ENCODE measurements at places on chromosomes 5 and 9.

DNA sequence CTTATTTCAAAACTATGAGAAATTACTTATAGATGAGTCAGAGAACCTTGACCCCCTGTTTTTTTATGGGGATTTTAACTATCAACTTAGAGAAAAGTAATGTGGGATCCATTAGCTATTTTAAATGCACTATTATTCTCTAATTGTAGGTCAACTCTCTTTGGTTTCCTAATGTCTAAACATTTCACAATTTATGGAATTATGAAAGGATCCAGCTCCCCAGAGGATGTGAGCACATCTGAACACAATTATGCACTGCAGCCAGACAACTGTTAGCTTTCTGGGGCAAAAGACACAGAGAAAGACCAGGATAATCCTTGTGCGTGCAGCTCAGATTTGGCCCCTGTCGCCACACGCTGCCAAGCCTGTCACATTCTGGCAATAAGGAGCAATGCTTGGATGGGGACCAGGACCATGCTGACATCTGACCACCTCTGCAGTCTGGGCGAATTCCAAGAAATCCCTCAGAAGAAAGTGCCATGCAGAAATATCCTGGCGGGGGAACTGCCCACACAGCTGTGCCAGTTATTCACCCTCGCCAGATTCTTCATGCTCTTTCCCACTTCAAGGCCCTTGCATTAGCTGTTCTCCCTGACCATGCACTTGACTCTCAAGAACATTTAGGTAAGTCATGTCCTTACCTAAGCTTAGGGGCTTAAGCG, 22.2 kb upstream of the CMBL start:
- no peak for DNase-seq

- no peak for DNase-seq
Measured at GRCh38 chr5:126927429-126927828, 102.9 kb downstream of the MARCHF3 start.

DNA sequence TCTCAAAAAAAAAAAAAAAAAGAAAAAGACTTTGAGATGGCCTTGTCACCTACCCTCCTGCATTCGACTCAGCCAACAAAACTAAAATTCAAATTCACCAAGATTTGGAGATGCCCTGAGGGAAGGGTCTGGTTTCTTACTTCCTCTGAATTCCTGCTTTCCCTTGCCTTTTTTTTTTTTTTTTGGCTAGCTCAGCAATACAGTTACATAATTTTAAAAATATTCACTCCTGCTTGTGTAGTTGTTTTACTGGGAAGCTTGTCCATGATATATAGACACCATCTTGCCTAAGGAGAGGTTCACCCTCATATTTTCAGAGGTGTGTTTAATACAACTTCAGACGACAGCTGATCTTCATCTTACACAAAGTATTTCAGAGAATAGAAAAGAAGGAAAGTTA, 21.3 kb upstream of the SERINC5 start:
- DNase-seq = no peak

DNA sequence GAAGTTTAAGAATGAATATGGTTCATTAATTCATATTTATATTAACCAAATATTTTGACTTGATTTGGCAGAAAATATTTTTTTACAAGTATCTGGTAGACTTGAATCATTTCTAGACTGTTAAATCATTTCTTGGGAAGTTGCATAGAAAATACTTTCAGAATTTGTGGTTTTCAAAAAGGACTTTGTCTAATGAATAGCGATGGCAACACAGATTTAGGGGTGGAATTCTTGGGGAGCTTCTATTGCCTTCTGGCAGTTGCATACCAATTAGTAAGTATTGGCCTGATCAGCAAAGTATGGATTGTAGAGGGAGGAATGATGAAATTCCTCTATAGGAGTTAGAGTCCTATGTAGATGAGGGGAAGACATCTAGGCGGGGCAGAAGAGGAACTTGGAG, 68.6 kb upstream of the CKMT2 start:
- DNase-seq = no peak

- no peak for DNase-seq
Measured at GRCh38 chr9:4196886-4197285, 103.0 kb downstream of the GLIS3 start.

GRCh38 chr9:36463467-36463866, 63.4 kb upstream of the RNF38 start:
- no peak for DNase-seq
